ENCODE measurements at places on chromosomes 2 and 18.

- no peak for DNase-seq
These were observed 79.9 kb downstream of the HNRNPLL start for GRCh38 chr2:38522754-38523349.

DNA sequence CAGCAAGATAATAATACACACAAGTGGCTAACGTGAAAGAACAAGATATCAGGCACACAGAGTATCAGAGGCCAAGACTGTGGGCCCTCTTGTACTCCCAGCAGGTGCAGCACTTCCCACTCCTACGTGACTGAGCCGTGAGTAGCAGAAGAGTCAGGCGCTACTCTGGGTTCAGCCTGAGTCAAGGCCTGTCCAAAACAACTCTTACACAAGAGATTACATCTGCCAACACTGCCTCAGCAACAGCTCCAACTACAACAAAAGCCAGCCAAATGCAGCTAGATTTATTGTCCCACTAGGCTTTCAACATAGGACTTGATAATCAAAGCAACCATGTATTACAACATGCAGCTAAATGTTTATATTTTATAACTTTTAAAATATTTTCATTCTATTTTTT is 56.2 kb downstream of the ITSN2 start:
- DNase-seq: no peak

DNA sequence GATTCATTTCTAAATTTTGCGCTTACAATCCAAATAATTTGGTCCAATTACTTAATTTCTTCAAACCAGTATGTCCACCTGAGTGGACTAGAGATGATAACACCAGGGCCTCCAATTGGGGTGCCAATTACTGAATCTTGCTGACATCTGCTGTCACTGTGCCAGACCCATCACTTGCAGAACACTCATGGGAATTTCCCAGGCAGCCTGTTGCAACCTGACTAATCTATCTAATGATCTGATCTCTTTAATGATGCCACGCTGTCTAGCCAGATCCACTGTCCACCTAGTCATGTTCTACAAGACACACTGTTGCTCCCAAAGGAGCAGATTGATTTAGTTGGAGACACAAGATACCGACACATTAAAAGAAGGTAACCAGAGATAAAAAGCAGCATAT is 11.8 kb upstream of the LRP1B start:
- DNase-seq: no peak

- DNase-seq: no peak
These were observed 152.6 kb downstream of the LDLRAD4 start for GRCh38 chr18:13370995-13371625.

DNA sequence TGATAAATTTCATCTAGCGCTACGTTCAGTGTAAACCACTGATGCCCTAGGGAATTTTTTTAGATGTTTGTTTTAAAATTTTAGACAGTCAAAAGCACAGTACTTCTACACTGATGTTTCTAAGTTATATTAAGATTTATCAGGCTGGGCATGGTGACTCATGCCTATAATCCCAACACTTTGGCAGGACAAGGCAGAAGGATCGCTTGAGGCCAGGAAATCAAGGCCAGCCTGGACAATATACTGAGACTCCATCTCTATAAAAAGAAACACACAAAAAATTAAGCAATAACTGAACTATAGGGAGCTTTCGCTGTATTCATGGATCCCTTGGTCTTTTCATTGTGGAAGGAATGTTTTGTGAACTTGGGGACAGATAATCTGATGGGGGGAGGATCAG is 50.6 kb upstream of the MAPRE2 start:
- no peak for DNase-seq

- no peak for DNase-seq
These were observed 2796.7 kb upstream of the TEKT4 start for GRCh38 chr2:92074549-92074898.

DNA sequence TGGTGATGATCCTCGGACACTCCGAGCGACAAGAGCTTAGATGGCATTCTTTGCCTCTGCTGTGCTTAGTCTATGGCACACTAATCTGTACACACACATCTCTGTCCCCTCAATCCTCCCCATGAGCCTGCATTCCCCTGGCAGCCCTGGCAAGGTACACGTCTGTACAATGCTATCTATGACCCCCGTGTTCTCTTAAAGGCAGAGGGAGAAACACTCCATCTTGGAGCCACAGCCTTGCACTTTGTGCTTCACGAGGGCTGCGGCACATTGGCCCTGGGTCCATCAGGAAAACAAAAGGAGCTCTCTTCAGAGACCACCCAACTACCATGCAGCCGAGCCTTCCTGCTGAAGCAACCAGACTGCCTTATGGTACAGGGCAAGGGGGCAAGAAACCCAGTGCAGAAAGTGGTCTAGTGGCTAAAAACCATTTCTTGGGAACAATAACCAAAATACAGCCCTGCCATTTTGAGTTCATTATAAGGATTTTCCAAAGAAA is 42.5 kb downstream of the STEAP3 start:
- DNase-seq: no peak

DNA sequence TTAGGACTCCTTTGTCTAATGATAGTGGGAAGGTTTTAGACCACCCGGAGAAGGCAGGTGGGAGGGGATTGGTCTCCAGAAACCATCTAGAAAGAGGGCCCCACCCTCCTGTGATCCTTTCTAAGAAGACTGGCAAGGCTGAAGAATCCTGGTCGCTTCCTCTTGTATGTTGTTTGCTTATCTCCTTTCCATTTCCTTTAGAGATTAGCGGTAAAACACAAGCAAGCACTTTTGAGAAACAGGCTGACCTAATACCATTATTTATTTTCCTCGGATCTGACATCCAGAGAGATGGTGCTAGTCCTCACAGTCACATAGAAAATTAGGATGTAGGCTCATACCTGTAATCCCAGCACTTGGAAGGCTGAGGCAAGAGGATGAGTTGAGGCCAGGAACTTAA is 45.2 kb upstream of the SPRED2 start:
- DNase-seq: no peak

DNA sequence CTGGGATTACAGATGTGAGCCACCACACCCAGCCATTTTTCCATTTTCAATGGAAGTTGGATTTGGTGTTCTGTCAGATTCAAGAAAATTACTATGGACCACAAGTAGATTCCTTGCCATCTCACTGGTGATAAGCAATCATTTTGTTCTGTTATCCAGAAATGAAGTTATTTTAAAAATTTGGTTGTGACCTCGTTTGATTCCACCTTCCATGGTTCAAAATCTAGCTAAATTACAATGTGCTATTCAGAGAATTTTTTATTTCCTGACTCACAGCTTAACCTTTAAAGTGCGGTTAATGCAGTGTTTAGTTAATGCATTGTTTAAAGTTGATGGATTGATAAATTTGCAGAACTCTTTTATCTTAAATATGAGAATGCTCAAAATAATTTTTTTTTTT is 243.2 kb upstream of the BOD1L2 start:
- DNase-seq: no peak

DNA sequence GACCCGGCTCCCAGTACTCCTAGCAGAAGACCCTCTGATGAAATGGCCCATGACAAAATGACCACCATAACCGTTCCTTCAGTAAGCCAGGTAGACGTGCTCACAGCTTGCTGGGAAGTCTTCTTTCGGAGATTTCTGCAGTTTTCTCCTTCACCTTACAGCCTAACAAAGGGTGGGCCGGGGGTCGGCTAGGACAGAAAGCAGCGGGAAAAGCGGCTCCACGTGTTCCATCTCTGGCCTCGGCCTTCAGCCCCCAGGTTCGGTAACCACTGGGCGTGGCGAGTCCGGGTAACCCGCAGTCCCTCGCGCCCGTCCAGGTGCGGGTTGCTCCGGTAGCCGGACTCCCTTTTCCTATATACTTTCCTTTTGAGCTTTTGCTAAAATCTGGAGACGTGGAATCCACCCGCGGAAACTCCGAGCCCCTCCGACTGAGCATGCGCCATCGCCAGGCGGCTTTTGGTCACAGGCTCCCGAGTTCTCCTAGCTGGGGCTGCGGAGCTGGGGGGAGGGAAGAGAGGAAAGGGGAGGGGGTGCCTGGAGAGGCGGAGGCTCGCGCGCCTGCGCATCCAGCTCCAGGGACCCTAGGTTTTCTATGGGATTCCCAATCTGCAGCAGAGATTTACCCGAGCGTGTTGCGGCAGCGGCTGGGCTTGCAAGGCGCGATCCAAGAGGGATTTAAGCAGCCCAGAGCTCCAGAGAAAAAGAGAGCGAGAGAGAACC is at the start of gene VSNL1:
TSS of gene VSNL1 (plus strand) at position 604 of the 720 bp plus-strand sequence. CDS start 51,379 bp downstream, outside the sequence.
- DNase-seq: no peak

DNA sequence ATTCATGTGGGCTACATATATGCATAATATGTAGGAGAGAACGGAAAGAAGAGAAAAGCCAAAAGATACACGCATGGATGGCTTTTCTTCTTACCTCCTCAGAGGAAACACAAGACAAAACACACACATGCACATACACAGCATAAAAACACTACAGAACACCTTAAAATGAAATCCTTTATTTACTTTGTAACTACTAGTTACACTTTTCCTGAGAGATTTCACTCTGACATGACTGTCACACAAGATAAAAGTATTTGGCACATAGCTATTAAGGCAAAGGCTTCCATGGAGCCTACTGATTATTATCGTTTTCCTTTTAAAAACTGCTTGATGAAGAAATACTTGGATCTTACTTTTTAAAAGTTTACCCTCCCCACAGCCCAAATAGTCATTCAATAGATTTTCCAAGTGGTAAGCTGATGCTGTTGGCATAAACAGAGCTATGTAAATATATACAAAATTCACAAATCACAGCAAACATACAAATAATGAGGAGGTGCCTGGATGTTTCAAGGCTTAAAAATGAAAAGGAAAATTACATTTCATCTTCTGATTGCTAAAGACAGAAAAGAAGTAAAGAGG is 8.6 kb downstream of the ZEB2 start:
- DNase-seq: no peak

- no peak for DNase-seq
These were observed 41.5 kb downstream of the ODC1 start for GRCh38 chr2:10406491-10407188.

DNA sequence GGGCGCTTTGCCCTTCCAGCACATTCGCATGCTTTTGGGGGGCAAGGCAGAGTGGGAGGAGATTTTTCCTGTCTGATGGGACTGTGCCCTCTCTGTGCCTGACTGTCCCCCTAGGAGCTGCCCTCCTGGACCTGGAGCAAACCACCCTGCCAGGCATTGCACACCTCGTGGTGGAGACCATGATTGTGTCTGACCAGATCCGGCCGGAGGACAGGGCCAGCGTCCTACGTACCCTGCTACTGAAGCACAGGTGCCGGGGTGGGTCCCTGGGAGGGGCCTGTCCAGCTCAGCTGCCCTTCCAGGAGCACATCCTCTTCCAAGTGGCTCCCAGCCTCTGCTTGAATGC is 5.3 kb downstream of the SLC4A3 start:
- DNase-seq: no peak

DNA sequence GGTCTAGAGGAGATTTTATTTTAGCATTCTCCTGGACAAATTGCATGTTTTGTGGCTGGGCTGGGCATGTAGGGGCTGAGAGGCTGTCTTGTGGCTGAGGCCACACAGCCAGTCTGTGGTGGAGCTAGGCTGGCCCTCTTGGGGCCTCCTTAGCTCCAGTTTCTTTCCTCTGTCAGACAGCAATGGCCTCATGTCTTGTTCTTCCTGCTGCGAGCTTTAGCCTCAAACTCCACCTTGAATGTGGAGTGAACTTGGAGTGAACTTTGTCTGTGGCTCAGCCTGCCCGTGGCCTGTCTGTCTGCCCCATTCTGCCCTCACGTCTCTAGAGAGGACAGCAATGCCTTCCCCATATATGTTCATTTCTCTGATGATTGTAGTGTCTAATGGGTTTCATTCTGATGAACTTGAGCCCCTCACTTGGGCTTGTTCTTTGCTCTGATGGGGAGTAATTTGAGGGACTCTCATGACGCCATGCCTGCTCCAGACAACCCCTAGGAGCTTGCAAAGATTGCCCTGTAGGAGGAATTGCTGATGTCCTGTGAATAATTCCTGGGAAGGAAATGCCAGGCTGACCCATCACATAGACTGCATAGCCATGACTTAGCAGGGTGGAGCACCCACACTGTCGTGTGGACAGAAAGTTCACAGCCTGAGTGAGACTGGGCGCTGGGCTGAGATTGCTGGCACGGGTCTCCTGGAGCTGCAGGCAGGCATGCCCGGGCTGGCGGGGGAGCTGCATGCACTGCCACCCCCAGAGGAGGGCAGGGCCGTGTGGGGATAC is 42.6 kb downstream of the ASAP2 start:
- no peak for DNase-seq

DNA sequence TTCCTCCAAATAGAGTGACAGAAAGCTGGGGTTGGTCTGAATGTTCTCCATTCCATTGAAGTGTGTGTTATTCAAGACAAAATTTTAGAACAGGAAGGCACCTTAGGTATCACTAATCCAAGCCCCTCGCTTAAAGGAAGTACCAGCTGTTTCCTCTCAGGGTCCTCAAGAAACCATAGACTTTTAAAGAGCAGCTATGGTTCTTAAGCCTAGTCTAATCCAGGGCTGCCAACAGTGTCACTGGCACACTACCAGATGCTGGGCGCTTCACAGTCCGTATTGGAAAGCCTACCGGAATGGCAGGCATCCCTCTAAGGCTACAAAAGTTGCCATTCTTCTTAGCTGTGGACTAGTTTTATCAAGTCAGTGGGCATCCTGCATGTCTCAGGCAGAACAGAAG is 1.9 kb downstream of the NEMP2 start:
- no peak for DNase-seq

DNA sequence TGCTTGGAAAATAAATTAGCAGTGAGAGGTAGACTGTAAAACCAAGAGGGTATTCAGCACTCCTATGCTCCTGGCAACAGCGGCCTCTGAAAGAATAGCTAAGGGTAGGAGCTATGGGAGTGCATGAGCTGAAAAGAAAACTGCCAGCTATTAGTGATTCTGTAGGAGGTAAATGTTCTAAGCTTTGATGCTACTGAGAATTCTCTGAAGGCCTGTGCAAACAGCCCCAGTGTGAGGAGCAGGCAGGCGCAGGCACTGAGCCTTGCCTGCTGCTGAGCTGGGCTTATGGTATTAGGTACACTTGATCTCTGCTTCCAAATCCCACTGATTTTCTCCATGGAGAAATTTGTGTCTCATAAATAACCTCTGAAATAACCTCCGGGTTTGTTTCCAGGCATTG is 86.7 kb downstream of the NYAP2 start:
- DNase-seq: no peak

DNA sequence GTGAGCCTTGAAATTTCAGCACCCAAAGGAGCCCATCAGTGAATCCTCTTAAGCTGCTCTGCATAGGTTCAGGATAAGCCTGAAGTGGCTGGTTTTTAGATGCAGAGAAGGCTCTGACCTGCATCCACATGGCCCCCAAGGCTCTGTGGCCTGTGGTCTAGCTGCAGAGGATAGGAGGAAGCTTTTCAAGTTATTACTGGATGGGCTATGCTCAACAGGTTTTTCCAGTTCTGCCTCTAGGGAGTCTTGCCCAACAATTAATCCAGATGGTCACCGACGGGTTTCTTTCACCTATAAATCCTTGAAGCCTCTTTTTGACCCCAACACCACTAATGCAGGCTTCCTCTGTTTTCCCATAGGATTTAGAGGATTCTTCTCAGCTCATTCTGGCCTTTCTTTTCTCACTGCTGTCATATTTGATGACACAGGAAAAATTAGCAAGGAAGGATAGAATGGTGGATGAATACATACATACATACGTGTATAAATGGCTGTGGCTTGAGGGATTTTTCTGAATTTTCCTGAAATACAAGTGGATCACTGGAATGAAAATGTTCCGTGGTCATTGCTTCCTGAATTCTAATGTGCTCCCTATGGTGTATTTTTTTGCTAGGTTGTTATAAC is 52.2 kb upstream of the BCL2L11 start:
- no peak for DNase-seq

- no peak for DNase-seq
These were observed 75.3 kb upstream of the CYP26B1 start for GRCh38 chr2:72222829-72223564.

GRCh38 chr2:59217360-59217759 is 976.2 kb upstream of the FANCL start:
- no peak for DNase-seq

- DNase-seq: no peak
These were observed 548.2 kb upstream of the LRRTM1 start for GRCh38 chr2:80852808-80853139.

Data from SIG-M5 (cell line).